ENCODE measurements at places on chromosomes 12 and 14.

GRCh38 chr12:110936367-110937103 lies 16.2 kb upstream of the MYL2 start:
- DNase-seq = no peak

DNA sequence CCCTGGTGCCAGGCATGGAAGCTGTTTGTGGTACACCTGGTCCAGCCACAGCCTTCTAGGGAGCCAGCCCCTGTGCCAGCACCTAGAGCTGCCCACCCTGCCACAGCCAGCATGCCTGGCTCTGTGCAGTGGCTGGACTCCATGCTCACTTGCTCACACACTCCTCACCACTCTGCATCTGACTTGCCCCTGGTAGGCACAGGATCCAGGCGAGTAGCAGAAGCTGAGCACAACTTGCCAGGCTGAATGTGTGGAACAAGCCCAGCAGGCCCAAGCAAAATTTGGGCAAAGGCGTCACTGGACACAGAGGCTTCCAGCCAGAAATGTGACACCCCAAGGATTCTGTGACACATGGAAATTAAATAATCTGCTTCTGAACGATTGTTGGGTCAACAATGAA lies 106.7 kb downstream of the MYF5 start:
- DNase-seq = no peak

DNA sequence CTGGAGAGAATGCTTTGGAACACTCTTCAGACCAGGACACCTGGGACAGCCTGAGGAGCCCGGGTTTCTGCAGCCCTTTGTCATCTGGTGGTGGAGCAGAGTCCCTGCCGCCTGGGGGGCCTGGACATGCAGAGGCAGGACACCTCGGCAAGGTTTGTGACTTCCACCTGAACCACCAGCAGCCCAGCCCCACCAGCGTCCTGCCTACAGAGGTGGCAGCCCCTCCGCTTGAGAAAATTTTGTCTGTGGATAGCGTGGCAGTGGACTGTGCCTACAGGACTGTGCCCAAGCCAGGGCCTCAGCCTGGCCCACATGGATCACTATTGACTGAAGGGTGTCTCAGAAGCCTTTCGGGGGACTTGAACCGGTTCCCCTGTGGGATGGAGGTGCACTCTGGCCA lies 21.1 kb downstream of the CINP start:
- no peak for DNase-seq

- no peak for DNase-seq
Observed at GRCh38 chr12:115451780-115452736, 768.1 kb upstream of the TBX3 start.

DNA sequence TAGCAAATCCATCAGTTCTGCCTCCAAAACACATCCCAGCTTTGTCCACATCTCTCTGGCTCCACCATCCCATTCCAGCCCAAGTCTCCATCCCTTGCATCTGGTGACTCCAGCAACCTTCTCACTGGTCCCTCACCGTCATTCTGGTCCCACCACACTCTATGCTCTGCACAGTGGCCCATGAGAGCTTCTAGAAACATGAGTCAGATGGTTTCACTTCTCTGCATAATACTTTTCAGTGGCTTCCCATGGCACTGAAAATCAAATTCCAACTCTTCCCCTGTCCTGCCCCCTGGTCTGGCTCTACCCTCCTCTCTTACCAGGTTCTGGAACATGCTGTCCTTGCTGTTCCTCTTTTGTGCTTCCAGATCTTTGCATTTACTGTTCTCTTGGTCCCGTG lies 17.2 kb upstream of the C12orf76 start:
- no peak for DNase-seq

- no peak for DNase-seq
Observed at GRCh38 chr12:123488539-123489230, 30.7 kb downstream of the SNRNP35 start.

DNA sequence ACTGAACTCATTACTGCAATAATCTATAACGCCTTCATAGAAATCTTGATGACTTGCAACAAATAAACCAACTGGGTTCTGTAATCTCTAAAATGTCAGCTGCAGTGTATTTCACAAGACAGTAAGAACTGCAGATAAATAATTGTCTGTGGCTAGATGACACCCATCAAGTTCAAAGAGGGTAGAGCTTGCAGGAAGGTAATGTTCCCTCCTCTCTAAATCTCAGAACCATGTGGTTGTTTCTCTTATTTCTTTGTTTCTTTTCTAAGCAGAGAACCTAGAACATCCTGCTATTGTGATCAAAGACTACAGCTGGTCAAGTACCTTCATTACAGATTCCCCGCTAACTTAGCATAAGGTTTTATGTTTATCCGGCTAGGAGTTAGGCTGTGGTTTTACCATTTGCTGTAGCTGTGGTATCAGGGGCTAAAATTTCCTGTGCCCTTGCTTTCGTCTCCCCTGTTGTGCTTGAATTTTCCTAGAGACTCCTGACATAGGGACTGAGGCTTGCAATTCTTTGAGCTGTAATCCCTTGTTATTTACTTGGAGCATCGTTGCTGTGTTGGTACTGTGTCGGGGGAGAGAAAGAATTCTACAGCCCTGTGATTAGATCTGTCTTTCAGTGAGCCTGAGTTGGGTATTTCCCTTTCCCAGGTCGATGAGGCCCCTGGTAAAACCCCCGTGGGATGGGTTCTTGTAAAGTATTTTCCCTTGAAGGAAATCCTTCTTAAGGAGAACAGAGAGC lies 253.1 kb upstream of the BTG1 start:
- DNase-seq = no peak

DNA sequence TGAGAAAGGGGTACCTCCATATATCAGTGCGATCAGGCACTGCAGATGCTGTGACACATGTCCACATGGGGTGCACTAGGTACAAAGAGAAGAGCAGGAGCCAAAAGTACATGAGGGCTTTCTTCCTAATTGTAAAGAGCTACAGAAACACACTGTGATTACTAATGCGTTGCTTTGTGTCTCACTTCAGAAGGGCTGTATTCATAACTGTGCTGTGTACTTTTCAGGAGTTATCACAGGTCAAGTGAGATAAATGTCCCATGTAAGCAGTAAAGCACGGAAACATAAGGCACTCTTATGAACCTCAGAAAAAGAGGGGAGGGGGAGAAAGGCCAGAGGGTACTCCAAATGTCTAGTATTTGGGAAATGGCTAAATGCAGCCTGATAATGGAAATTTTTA lies 10.6 kb downstream of the SPRING1 start:
- no peak for DNase-seq

GRCh38 chr12:48883305-48884161 lies 17.9 kb upstream of the RND1 start:
- DNase-seq = no peak

GRCh38 chr12:106174876-106175275 lies 36.1 kb upstream of the NUAK1 start:
- DNase-seq = no peak

DNA sequence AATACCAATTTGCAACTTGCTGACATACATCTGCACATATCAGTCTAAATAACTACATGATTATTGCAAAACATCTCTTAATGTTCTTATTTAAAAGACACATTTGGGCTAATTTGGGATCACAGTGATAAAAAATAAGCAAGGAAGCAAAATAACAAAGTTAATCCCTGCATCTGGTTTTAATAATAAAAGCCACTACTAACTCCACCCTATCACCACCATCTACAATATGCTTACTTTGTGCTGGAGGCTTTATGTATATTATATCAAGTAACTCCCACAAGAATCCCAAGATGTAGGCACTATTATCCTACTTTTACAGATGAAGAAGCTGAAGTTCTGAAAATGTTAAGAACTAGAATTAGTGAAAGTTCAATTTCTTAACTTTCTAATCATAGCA lies 45.7 kb downstream of the TAOK3 start:
- DNase-seq = no peak

- DNase-seq = no peak
Observed at GRCh38 chr14:65613131-65613650, 200.7 kb downstream of the FUT8 start.
